ENCODE measurements at places on chromosomes 16 and 17.

DNA sequence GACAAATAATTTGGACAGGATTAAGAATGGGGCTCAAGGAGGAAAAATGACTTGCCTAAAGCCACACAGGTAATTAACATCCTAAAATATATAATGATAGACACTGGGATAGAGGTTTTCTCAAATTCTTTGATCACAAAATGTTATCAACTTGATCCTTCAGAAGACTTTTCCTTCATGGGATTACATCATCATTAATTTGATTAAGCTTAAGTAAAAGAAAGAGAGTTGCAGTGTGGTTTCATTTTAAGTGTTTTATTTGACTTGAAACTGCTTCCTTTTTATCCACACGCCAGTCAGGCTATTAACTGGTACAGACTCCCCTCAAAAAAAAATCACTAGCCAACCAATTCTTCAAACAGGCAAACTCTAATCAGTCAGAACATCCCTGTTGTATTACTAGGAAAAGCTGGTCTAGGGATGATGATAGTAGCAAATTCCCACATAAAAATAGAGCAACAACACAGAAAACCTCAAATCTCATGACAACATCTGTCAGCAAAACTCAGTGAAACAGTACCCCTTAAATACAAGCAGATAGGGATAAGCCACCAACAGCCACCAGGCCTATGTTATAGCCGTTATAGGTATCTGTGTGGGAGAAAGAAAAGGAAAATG is 32.5 kb downstream of the AKAP10 start:
- DNase-seq: no peak

DNA sequence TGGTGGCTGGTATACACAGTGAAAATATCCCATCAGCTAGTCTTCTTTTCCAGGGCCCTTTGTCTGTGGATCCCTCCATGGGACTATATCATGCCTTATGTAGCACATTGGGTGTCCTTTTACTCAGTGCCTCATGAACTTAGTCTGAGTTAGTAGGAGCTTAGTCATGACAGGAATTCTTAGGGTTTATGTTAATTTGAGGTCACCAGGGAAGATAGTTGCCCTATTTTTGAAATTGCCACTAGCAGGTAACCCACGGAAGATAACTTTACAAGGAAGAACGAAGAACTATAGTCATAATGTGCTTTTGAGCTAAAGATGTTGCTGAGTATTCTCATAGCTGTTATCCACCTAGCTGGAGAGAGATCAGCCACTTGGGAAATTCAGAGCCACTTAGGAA is 14.8 kb upstream of the PLK1 start:
- no peak for DNase-seq

DNA sequence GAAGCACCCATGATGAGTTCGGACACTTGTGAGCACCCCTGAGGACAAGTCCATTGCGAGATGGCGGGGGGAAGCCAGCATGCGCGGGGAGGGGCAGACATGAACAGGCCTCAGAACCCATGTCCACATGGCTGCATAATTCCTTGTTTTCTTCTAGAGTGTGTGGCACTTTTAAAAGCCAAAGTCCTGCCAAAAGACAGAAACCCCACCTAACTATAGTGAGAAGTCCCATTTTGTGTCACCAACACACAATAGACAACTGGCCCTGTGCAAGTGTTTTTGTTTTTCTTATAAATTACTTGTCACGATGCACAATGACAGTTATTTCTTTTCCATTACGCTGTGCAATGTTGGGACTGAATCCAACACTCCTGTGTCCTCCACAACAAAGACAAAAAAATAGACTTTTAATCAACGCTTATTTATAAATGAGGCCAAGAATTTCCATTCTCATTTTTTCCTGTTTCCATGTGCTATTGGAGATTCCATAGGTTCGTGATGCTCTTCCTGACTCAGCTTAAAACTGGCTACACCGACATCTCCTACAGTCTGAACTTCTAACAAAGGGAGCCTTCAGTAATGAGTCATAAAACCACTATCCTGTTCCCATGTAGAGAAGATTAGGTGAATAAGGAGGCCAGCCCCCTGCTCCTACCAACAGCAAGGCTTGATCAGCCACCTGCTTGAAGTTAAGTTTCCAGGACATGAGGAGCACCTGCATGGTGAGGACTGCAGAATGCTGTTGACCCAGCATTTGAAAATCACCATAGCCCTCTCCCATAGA is 98.9 kb downstream of the ZNF423 start:
- DNase-seq: no peak

GRCh38 chr17:45825792-45826191 is 18.9 kb upstream of the SPPL2C start:
- no peak for DNase-seq

DNA sequence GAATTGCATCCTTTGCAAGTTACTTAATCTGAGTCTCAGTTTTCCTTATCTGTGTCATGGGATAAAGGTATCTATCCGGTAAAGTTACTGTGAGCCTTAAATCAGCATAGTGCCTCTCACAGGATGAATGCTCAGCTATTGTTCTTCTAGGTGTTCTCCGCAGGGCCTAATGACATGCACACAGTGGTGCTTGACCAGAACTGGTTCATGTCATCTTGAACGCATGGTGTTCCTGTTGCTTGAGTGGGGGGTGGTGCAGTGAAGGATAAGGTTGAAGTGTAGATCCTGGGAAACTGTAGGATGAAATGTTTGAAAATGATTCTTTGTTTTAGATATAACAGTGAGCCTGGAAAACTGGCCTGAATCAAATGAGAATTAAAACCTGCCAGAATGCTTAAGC is 4.0 kb downstream of the KRT40 start:
- no peak for DNase-seq

Data from CMK (cell line).